ENCODE measurements at places on chromosomes 12 and 14. TPM values are rescaled to one million over a fixed set of nuclear protein-coding genes. Genes with fewer than 3 reads are reported as not detected.

DNA sequence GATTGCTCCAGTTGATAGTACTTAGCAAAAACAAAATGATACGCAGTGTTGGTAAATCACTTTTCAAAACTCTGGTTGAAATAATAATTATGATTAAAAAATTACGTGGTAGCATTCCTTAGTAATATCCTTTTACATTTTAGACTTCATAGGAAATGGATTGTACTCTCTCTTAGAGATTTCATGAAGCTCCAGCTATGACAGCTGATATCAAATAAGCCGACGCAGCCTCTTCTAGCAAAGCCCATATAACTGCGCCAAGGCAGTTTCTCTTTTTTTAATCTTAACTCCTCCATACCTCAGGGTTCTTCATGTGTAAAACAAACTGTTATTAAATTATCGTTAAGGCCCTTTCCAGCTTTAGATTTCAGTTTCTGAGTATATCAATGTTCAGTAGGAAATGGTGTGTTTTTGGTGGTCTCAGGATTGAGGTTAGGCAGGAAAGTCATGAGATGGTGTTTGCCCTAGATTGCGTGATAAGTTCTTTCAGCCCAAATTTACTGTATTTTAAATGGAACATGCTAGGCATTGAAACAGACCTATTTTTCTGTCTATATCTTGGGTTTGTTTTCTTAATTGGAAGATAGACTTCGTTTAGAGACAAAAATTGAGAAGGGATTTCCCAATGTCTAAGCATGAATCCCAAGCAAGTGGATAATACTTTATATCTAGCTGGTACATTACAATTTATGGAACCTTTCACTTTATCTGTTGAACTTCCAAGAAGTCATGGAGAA, 902 bp upstream of the CFL2 start:
- DNase-seq = no peak

DNA sequence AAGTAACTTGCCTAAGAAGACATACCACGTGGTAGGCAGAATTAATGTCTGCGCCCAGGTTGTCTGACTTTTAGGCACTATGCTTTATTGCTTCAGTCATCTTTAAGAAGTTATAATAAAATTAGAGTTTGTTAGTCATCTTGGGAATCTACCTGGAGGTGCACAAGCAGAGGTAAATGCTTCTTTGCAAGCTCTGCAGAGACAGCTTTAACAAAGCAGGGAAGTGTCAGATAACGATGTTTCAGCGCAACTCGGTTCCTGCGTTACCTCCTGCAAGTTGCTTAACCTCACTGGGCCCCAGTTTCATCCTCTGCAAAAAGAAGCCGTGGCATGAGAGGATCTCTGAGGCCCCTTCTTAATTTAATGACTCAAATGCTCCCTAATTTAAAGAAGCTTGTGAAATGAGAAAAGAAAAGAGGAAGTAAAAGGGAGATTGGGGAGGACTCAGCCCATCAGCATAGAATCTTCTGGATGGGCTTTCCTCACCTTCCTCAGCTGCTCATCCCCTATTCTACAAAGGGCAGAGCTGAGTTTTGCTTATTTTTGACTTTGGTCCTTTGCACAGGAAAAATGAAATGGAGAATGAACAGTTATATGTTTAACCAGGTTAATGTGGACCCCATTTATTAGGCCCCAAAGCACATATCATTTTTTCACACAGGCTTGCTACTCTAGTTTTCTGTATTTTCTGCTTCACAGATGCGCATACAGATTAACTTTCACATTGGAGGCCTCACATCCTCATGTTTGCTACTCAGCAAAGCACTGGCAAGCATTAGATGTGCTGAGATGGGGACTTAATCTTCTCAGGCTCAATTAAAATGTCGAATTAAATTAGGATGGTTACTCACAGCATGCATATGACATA, 5.1 kb downstream of the ARHGDIB start:
- DNase-seq = no peak

DNA sequence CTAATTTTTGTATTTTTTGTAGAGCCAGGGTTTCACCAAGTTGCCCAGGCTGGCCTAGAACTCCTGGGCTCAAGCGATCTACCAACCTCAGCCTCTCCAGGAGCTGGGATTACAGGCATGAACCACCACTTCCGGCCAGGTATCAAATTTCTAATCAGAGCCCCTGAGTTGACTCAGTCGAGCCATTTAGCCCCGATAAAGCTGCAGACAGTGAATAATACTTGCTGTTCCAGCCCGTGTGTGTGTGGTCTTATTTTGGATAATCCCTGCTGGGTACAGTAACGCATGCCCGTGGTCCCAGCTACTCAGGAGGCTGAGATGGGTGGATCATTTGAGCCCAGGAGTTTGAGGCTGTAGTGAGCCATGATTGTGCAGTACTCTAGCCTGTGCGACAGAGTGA, 57.0 kb downstream of the TEAD4 start:
- no peak for DNase-seq

Gene DNAI7
- not detected for total RNA-seq
